M059J (cell line): ENCODE measurements at places on chromosomes 11 and 22. TPM values are rescaled to one million over a fixed set of nuclear protein-coding genes. Genes with fewer than 3 reads are reported as not detected.

Gene B4GALNT4
- total RNA-seq = 2.8 and 9.4 TPM in 2 replicates

- DNase-seq = no peak
These were observed 2.4 kb downstream of the UCP2 start for GRCh38 chr11:73980001-73980961.

- no peak for DNase-seq
These were observed 24.6 kb upstream of the WNT7B start for GRCh38 chr22:46001426-46002106.

- DNase-seq = no peak
These were observed 10.3 kb downstream of the EIF4G2 start for GRCh38 chr11:10798330-10798928.

Gene KCNE3
- 0.10 TPM in 1 of 2 replicates, not detected in the other for total RNA-seq
